ENCODE measurements at places on chromosomes 1 and 21.

- peaks cover 19% of the 10 kb centered on the region for H3K36me3 ChIP-seq
- no peak overlapping the region for H3K27ac ChIP-seq
- DNase-seq, result no peak
- H3K27me3 ChIP-seq, result peaks cover 3% of the 10 kb centered on the region
- H3K4me1 ChIP-seq, result peaks cover 21% of the 10 kb centered on the region
These were observed 15.2 kb downstream of the TNFRSF14 start for GRCh38 chr1:2571348-2571747.

DNA sequence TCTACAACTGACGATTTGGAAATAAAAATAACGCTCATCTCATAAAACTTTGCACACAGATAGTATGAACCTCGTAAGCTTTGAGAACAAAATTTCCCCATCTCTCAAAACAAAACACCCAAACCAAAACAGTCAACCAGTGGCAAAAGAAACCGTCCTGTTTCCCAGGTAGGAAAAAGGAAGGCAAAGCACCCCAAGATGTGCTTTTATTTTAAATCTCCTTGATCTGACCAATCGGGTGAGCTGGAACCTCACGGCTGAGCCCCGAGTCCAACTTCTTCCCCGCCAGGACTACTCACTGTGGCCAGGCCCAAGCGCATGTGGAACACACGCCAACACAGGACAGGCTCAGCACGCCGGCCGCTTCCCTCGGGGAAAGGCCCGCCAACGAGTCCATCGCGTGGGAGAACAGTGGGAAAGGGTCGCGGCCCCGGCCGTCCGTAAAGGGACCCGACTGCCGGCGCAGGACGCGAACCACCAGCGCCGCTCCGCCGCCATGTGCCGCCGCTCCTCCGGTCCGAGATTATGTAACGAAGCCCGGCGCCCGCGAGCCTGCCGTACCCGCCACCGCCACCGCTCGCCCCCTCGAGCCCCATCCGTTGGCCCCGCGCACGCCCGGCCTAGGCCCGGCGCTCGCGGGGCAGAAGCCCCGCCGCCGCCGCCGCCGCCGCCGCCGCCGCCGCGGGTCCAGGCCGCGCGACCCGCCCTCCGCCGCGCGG, 759 bp downstream of the AHCTF1 start:
- H3K36me3 ChIP-seq, result peaks cover 39% of the 10 kb centered on the region
- peak overlapping the region; percentile 83 for H3K27ac ChIP-seq
- peak overlapping the region; percentile 92 for H3K4me3 ChIP-seq
- DNase-seq, result peak; percentile 59
- no peaks in the 10 kb centered on the region for H3K27me3 ChIP-seq
- peaks cover 33% of the 10 kb centered on the region for H3K4me1 ChIP-seq

DNA sequence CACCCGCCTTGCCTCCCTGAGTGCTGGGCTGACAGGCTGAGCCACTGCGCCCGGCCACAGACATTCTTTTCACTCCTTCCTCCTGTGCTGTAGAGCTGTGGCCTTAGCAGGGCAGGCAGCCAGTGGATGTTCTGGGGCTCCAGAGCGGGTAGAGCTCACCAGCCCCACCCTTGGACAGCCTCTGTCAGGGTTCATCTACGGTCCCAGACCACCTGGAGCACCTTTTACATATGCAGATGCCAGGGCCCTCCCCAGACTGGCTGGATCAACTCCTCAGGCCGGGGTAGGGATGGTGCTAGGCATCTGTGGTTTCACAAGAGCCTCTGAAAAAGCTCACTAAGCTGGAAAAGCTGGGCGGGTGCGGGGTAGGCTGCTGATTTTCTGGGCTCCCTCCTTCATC, 4.6 kb downstream of the ATP13A2 start:
- peaks cover 14% of the 10 kb centered on the region for H3K36me3 ChIP-seq
- DNase-seq, result no peak
- H3K4me1 ChIP-seq, result peaks cover 20% of the 10 kb centered on the region
- H3K27ac ChIP-seq, result no peak overlapping the region
- peaks cover 2% of the 10 kb centered on the region for H3K27me3 ChIP-seq

- peaks cover 6% of the 10 kb centered on the region for H3K36me3 ChIP-seq
- peaks cover 24% of the 10 kb centered on the region for H3K4me1 ChIP-seq
- H3K27ac ChIP-seq, result no peak overlapping the region
- no peak for DNase-seq
These were observed 4.4 kb downstream of the SLC19A1 start for GRCh38 chr21:45537746-45538291.

DNA sequence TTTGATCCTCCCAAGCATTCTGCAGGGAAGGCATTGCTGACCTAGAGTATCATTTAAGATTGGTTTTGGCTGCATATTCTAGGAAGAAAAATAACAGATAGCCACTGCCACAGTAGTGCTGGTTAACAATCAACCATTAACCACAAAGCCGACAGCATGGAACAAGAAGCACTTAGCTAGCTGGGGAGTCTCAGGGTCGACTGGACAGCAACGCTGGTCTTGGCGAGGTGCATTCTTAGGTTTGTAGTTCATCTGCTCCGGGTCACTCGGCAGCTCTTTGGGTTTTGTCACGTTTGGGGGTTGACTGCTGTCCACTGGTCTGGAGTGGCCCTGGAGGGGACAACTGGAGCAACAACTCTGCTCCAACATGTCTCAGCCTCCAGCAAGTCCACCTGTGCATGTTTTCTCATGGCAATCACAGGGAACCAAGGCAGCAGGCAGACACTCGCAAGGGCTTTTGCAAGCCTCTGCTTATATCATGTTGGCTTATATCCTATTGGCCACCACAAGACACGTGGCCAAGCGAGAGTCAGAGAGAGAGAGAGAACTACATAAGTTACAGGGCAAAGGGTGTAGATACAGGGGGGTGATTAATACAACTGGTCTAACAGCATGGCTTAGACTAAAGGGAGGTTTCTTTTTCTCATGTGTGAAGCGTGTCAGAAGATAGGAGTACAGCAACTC, 99.5 kb downstream of the LACTBL1 start:
- H3K27ac ChIP-seq, result no peak overlapping the region
- H3K27me3 ChIP-seq, result peaks cover 6% of the 10 kb centered on the region
- no peaks in the 10 kb centered on the region for H3K36me3 ChIP-seq

Data from activated CD4-positive, alpha-beta memory T cell treated with anti-CD3 and anti-CD28 coated beads, Interleukin-2, amount 10 ng/mL, durations not matched to agents 7 days and 5 days (primary cell).